ENCODE measurements at places on chromosomes 3 and 15.
A peak's percentile ranks its signal among the peaks of the same experiment; 100 is the strongest.

DNA sequence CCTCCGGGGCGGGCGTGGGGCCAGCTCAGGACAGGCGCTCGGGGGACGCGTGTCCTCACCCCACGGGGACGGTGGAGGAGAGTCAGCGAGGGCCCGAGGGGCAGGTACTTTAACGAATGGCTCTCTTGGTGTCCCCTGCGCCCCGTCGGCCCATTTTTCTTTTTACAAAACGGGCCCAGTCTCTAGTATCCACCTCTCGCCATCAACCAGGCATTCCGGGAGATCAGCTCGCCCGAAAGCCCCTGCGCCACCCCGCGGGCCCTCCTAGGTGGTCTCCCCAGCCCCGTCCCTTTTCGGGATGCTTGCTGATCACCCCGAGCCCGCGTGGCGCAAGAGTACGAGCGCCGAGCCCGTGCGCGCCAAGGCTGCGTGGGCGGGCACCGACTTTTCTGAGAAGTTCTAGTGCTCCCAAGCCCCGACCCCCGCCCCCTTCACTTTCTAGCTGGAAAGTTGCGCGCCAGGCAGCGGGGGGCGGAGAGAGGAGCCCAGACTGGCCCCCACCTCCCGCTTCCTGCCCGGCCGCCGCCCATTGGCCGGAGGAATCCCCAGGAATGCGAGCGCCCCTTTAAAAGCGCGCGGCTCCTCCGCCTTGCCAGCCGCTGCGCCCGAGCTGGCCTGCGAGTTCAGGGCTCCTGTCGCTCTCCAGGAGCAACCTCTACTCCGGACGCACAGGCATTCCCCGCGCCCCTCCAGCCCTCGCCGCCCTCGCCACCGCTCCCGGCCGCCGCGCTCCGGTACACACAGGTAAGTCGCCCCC lies at the start of gene THBS1:
THBS1 (plus strand) TSS at position 595 of the 757 bp plus-strand sequence. CDS start 779 bp downstream, outside the sequence.
- no peak for DNase-seq

GRCh38 chr15:76904461-76905012 lies 603 bp downstream of the SCAPER start:
- DNase-seq, result peak; percentile 31

- DNase-seq, result peak; percentile 19
Observed at GRCh38 chr3:172145031-172145686, 105.8 kb downstream of the FNDC3B start.

DNA sequence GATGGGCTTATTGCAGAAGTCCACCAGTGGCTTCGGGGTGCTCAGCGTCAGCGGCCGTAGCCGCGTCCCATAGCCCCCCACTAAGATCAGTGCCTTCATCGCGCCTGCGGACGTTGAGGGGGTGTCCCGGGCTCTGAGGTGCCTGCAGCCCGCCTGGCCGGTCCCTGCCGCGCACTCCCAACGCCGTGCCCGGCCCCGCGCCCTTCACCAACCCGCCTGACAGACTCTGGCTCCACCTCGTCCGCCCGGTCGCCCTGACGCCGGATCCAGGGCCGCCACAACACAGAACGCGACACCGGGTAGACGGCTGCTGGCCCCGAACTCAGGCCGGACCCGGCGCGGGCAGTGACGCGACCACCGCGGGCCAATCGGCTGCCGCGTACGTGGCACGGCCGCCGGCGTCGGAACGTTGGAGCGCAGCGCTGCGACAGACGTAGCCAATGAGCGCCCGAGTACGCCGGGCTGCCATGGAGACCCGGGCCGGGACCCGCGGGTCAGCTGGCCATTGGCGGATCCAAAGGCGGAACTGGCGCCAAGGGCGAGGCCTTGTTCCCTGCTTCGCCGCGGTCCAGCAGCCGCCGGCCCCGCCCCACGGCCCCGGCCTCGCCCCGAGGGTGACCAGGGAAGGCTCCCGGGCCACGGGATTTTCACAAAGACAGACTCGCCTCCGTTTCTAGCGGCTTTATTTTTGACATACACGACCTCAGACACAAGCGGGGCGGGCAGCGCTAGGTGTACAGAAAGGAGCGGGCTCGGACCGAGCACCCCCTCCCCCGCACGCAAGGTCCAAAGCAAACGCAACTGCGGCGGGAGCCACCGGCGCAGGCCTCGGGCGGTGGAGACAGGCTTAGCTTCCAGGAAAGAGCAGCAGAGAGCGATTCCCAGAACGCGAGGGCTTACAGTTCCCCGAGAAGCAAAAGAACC lies at the start of gene GMPPB:
GMPPB (minus strand) TSS at position 324 of the 924 bp plus-strand sequence; CDS start at position 99, 225 bp downstream.
- peak; percentile 98 for DNase-seq
